GM12865 (cell line): ENCODE measurements at places on chromosomes 7 and 10.

DNA sequence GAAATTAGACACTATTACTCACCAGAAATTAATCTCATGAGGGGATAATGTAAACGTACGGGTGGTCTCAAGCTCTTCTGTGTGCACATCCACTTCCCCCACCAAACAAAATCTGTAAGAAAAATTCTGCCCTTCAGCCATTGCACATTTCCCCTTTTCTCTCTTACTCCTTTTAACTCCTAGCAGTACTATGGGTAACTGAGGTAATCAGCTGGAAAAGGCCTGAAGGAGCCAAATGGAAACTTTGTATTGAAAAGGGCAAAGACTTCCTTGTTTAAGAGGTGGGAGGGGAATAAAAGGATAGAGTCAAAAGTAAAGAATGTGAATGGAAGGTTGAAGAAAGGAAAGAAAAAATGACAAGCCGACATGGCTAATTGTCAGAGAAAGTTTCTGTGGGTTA, 273.8 kb downstream of the RNLS start:
- no peak for DNase-seq

- DNase-seq = no peak
Observed at GRCh38 chr7:131493581-131493980, 62.8 kb downstream of the PODXL start.

DNA sequence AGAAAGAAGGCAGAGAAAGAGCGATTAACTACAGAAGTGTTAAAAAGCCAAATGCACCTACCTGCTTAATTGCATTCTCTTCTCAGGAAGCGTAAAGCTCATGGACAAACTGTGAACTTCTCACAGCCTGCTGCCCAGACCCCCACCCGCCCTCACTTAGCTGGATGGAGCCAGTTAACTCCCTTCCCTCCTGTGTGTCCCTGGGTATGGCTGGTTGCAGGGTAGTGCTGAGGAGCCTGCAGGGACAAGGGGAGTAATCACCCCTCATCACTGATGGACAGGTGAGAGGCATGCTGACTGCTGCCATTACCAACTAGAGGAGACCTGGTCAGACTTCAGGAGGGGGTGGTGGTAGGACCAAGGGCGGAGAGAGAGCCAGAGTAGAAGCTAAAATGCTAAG, 37.5 kb downstream of the ENO4 start:
- no peak for DNase-seq

GRCh38 chr10:114485696-114486400, 81.5 kb upstream of the AFAP1L2 start:
- DNase-seq = no peak

DNA sequence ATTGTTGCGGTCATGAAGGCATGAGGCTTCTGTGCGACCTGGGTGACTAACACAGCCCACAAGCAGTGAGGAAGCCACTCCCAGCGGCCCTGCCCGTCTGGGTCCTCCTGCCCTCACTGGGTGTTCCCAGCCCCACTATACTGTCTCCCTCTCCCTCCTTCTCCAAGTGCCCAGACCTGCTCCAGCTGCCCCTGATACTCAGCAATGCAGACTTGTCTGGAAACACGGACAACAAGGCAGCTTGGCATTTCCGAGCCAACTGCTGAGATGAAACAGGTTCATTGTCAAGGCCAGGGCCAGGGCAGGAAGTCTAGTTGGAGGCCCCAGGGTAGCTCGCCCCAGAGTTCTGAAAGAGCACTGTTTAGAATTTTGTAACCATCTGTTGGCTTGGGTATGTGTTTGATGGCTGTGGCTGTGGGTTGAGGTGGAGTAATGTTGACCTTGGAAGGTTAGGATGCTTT, 95.7 kb downstream of the RBM20 start:
- DNase-seq = no peak
